Right cardiac atrium (tissue), 5 donors: ENCODE measurements at places on chromosomes 5 and 9. TPM values are rescaled to one million over a fixed set of nuclear protein-coding genes. Genes with fewer than 3 reads are reported as not detected.
A peak's percentile ranks its signal among the peaks of the same experiment; 100 is the strongest.

DNA sequence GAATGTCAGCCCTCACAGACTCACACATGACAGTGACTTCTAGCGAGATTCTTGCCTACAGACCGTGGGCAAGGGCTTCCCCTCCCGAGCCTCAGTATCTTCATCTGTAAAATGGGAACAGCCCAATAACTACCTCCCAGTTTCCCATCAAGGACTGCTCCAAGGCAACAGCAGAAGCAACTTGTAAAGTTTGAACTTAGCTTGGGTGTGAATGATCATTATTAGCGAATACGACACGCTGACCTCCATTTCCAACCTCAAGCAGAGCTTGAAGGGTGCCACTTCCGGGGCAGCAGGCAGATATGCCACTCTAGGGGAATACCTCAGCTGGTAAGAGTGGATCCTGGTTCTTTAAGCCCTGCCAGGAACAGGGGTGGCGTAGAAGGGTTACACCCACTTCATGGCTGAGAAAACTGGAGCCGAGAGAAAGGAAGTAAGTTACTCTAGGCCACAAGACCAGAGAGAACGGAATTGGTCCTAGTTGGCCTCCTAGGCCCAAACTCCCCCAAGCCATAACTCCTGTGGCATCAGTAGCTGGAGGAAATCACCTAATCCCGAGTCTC lies 2.0 kb downstream of the RNF44 start:
- DNase-seq: no peak

GRCh38 chr5:96671441-96671840 lies 9.3 kb downstream of the CAST start:
- no peak for DNase-seq

DNA sequence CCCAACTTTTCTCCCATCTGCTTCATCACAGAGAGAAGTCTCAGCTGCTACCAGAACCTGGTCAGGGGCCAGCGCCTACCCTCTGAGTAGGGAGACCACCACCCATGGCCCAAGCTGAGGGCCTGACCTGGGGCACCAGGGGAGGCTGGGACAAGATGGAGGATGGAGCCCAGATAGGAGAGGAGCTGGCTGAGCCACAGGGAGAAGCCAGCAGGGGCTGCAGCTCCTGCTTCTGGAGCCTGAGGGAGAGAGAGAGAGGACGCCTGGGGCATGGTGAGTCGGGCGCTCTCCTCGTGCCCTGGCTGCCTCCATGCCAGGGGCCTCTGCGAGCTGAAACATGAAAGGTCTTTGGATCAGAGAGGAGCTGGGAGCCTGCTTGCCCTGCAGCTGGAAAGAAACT lies 1.4 kb upstream of the FOXI1 start:
- no peak for DNase-seq

GRCh38 chr9:98099898-98100297 lies 19.1 kb downstream of the TRIM14 start:
- no peak for DNase-seq

- DNase-seq: peak; percentile 76
Measured at GRCh38 chr5:17305964-17306725, 88.7 kb downstream of the BASP1 start.

DNA sequence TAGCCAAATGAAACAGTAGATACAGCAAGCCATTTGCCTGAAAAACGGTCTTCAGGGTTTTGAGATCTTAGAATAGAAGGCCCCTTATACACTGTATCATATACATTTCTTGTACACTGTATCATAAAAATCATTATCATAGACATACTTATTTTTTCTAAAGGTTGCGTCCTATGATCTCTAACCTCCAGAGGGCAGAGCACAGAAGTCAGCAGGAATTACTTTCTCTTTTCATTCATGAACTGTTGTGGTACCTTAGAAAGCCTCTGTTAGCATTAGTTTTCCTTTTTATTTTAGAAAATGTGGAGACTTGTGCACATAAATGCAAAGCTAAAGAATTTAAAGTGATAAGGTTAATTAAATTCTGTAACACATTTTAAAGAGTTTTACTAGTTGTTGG lies 115.4 kb downstream of the OXCT1 start:
- DNase-seq: no peak

DNA sequence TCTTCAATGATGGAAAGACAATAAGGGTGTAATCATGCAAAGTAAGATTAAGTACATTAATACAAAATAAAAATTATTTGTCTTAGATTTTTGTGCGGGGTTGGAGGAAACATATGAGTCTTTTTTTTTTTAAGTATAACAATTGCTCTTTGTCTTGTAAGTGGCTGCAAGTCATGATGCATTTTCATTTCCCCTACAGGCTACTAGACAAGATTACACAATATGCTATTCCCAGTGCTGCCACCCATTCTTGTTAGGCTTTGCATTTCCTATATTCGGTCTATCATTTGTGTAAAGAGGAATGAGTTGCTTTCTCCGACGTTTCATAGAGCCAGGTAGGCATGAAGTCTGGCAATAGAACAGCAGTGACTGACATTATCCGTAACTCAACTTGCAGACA lies 294.2 kb upstream of the CYLC2 start:
- no peak for DNase-seq

DNA sequence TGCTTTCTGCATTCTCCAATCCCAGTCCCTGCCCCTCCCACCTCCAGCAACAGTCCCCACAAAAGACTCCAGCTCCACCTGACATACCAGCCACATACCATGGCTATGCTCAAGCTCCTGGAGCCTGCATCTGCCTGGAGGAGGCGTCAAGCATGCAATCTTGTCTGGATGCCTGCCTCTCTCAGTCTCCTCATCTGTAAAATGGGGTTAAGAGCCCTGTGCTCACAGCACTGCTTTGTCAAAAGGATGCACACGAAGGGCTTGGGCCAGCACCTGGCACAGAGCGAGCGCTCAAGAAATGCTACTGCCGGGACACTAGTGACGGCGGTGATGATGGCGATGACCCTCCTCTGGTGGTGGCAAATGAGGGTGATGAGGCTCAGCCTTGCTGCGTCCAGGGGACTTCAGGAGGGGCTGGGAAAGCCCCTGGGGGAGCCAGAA lies 202.9 kb upstream of the IER5L start:
- no peak for DNase-seq

DNA sequence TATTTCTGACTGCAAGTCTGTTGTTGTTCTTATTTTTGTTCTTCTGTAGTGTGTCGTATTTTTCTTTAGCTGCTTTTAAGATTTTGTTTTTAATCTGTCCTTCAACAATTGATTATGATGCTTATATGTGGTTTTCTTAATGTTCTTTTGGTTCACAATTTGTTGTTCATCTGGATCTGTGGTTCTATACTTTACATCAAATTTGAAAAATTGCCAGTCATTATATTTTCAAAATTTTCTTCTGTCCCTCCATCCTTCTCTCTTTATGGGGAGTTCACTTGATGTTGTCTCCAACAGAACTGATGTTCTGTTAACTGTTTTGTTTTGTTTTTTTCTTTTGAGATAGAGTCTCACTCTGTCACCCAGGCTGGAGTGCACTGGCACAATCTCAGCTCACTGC lies 378.5 kb upstream of the CD180 start:
- DNase-seq: no peak

DNA sequence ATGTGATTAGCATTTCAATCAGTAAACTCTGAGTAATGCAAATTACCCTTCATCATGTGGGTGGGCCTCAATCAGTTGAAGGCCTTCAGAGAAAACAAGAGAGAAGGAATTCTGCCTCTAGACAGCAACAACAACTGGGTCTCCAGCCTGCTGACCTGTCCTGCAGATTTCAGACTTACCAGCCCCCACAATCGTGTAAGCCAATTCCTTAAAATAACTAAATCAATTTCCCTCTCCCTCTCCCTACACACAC lies 41.7 kb upstream of the FBXW11 start:
- DNase-seq: no peak

DNA sequence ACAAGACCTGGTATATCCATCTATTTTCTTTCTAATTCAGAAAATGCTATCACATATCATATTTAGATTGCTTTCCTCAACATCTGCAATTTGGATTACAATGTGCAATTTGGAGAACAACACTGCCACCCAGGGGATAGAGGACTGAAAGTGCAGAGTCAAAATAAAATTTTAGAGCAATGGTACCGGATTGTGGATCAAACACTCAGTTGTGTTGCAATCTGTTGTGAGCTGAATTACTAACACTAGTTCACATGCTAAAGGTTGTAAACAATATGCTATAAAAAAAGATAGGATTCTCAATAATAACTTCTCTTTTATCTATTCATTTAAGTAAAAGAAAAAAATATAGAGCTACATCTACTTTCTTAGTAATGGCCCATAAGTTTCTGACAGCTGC lies 11.9 kb upstream of the SRFBP1 start:
- no peak for DNase-seq

DNA sequence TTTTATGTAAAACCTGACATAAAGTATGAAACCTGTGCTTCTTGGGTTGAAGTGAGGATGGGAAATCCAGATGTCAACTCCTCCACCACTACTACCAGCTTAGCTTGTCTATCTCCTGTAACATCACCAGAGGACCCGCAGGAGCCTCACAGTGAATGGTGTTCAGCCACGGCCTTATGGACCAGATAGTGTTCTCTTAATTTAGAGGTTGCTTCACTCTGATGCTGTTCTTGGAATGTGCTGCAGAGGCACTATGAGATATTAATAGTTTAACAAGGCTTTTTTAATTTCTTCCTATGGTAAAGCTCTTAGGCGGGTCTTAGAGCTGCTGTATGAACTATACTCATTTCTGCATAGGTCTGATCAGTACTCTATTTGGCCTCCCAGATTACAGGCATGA lies 27.9 kb downstream of the NFX1 start:
- DNase-seq: no peak

DNA sequence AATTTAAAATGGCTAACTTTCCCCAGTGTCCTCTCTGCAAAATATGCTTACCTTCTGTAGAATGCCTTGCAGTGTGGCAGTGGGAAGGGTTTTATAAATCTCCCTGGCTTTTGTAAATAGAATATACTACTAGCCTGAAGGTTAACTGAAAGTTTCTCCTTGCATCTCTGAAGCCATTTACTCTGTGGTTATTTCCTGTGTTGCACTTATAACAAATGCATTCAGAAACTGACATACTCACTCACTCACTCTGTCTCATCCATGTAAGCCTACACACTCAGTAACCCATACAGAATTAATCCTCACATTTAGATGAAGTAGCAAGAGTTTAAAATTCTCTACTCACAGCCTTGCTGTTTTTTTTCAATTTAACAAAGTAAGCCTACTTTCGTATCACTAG lies 87.1 kb upstream of the SH3GL2 start:
- DNase-seq: no peak

DNA sequence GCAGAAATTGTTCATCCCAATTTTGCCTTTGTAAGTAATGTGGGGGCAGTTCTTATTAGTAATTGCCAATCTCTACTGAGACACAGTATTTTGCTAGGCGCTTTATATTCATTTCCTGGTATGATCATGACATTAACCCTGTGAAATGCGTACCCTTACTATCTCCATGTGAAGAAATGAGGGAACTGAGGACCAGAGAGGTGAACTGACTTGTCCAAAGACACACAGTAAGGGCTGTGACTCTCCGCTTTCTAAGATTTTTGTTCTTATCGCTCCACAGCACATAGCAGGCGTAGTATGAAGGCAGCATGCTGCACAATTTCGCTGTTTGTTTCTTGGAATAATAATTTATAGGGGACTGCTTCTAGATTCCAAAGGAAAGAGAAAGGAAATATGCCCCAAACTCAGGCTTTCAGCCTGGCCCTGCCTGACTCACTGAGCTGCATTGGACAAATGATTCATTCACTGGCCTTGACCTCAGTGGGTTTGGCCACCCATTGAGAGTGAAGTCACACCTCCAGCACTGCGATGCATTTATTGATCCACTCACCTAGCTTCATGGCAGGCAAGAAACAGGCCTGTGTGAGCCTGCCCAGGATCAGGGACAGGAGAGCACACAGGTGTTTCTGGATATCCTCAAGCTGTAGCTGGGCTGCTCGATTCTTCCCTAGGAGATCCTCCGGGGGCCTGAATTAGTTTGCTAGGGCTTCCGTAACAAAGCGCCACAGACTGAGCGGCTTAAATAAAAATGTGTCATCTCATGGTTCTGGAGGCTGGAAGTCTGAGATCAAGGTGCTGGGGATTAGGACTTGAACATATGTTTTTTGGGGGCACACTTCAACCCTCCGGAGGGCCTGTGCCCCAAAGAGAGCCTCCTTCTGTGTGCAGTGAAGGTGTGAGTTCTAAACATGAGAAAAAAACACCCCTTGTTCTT lies 7.2 kb upstream of the DUSP1 start:
- DNase-seq: no peak

DNA sequence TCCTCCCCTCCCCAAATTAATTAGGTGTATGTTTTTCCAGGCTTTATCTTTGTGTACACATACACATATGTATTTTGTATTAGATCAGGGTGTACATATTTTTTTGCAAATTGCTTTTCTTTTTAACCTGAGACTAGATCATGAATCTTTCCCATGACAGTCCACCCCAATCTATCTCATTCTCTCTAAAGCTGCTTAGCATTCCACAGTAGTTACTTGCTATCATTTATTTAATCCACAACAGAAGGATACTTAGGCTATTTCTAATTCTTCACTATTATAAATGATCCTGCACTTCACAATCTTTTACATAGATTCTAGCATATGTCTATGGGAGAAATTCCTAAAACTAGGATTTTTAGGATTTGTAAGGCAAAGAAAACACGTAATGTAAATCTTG lies 43.9 kb downstream of the SH3RF2 start:
- no peak for DNase-seq

DNA sequence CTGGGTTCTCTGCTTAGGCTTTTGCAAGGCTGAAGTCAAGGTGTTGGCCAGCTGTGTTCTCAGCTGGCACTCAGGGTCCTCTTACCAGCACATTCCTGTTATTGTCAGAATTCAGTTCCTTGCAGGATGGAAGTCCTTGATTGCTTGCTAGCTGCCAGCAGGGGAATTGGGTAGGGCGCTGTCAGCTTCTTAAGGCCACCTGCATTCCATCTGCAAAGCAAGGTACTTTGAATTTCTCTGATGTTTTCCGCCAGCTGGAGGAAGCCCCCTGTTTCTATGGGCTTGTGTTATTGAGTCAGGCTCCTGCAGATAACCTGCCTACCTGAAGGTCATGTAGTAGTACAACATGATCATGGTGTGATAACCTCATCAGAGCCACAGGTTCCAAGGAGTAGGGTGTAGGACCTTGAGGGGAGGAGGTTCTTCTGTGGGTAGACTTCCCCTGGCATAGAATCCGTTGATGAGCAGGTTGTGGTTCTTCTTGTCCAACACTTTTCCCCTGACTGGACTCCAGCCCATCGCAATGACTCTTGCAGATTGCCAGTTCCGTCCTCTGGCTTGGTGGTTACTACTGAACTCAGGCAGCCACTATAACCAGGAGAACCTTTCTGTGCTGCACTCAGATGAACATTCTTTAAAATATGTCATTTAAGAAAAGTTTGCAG lies 6.8 kb downstream of the TENT4A start:
- no peak for DNase-seq

- DNase-seq: no peak
Measured at GRCh38 chr9:2495221-2496005, 126.2 kb upstream of the VLDLR start.

- DNase-seq: no peak
Measured at GRCh38 chr9:99811172-99811571, 10.5 kb upstream of the NR4A3 start.

- peak; percentile 77 for DNase-seq
Measured at GRCh38 chr5:142842994-142843905, 73.1 kb downstream of the ARHGAP26 start.

- no peak for DNase-seq
Measured at GRCh38 chr5:149794041-149794440, 63.9 kb downstream of the PPARGC1B start.

SMIM3 gene
- total RNA-seq: 16.3 TPM

PCDHGB3 gene
- total RNA-seq: 5.5 TPM

CMYA5 gene
- total RNA-seq: 757 TPM

GNA14 gene
- 4.4 TPM for total RNA-seq

FAM221B gene
- total RNA-seq: not detected

LCNL1 gene
- total RNA-seq: 16.7 TPM

HTR1A gene
- not detected for total RNA-seq

GPRIN1 gene
- 0.34 TPM for total RNA-seq

GARIN3 gene
- total RNA-seq: not detected

SURF4 gene
- 129 TPM for total RNA-seq
